RWPE1 (cell line): ENCODE measurements at places on chromosomes 5 and 9.

- DNase-seq, result no peak
Observed at GRCh38 chr5:59276917-59277372, 616.6 kb downstream of the PDE4D start.

DNA sequence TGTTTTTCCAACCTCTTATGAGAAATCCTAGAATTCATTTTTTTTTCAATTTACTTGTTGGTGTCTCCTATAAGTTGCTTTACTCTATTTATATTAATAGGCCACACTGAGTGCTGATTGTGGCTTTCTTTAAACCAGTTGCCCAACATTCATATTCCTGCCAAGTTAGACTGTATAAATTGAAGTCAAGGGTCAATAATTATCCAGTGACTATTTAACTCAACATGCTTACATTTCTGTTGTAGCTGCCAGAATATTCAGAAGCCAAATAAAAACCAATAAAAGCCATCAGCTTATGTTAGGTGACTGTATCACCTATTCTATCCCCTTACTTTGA, 169.0 kb downstream of the PTPRD start:
- no peak for DNase-seq

DNA sequence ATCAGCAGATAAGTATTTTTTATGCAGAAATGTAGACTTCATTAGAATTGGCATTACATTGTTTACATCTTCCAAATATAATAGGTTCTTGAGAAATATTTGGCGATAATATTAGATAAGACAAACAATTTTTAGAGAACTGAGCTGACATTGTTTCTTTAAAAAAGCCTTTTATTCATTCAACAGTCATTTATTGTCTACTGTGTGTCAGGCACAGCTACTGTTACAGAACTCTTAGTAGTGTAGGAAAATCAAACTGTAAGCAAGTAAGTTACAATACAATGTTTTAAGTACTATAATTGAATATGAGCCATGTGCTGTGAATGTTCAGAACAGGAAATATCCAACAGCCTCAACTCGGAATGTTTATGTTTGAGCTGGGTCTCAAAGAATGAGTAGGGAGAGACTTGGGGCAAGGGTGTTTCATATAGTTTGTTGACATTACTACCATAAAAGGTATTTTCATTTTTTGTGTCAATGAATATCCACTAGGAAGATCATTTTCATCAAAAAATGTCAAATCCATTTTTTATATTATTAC, 114.0 kb downstream of the CDC42SE2 start:
- DNase-seq, result no peak

GRCh38 chr5:160291467-160291866, 20.9 kb downstream of the CCNJL start:
- DNase-seq, result peak; percentile 93

DNA sequence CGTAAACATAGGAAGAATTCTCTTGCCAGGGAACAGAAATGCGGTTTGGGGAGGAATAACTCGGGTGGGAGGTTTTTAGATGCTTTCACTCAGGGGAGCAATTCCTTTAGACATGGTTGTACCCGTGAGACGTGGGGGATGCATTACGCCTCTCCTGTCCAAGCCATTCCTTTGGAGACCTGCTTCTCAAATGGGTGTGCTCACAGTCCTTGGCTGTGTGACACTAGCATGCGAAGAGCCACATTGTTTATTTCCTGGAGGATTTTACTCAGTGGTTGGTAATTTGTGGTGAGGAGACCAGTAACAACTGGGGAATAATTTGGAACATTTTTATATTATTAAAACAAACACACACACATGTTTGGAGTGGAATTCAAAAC, 18.5 kb downstream of the COL15A1 start:
- no peak for DNase-seq

DNA sequence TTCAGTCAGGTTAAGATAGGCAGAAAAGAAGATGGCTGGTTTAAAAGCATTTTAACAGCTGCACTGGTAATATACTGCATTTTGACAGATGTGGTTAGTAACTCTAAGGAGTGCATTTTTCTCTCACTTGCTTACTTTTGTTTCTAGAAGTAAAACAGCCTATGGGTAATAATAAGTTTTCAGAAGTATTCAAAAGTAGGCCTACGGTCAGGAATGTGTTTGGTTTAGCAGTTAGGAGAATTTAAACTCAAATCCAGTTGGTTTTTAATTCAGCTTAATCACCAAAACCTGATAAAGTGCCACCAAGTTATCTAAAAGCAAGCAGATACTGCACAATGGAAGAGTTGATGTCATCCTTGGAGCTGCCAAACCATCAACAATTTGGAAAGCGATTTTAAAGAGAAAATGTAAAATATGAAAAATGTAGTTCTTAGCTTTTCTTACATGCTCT, 160.3 kb downstream of the ARSB start:
- no peak for DNase-seq

DNA sequence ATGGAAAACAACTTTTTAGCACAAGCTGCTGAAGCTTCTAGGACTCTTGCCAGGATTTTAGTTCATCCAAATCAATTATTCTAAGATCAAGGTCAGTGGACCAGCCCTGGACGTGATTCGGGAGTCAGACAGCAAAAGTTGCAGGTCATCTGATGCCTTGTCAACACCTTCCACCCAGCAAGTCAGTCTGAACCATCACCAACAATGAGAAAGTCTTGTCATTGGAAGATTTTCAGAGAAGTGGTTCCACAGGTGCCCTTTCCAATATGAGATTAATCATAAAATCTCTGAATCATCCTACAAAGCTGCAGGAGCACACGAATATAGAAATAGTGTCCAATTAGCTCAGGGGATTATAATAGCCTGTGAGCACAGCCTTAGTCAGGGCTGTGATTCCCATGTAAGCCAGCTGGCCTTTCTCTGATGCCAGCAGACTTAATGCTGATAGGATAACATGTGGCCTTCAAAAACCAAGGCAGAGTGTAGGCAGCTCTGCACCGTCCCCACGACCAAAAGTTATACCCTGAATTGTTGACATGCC, 445.0 kb upstream of the TRPC7 start:
- peak; percentile 83 for DNase-seq

- no peak for DNase-seq
Observed at GRCh38 chr9:1320607-1321195, 270.5 kb downstream of the DMRT2 start.

- no peak for DNase-seq
Observed at GRCh38 chr5:149174847-149175234, 33.5 kb downstream of the ABLIM3 start.

DNA sequence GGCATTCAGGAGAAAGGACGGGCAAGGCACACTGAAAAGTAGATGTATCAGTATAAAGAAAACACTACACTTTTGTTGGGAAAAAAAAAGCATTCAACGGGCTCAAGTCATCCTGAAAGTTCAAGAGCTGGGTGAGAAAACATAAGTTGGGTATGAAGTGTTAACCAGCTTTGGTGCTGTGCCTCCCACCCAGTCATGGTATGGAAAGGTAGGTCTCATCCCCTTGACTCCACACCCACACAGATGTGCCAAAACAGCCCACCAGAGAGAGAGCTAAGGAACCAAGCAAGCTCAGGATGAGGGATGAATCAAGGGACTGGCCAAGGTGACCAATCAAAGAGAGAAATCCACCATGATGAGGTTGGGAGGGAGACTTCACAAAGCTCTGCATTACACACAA, 54.7 kb downstream of the ESM1 start:
- no peak for DNase-seq

DNA sequence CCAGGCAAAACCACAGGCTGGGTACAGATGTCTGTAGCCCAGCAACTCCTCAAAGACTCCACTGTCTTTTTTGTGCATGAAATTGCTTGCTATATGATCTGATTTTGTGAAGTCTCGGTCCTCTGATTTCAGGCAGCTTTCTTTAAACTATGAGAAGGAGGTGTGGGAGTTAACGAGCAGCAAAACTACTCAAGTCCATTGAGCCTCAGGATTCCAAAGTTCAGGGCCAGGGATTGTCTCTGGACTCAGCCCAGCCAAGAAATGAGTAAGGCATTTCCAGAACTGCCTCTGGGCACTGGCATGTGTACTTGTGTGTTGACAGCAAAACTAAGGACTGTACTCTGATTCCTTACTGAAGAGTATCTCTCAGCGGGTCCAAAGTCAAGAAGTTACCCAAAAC, 53.4 kb upstream of the GLIS3 start:
- DNase-seq, result no peak

DNA sequence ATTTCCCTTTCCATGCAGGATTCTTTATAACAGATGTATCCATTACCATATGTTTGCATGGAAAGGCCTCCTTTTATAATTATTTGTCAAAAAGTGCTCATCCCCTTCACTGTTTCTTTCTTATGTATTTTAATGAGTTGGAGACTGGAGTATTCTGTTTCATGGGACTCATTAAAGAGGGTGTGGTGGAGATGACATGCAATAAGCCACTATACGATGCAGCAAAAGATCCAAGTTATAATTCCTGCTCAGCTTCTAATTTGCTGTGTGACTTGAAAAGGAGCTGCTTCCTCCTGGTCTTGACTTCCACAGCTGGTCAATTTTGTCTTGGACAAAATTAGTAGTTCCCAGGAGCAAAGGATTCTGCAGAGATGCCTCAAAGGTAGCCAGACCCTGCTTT, 13.9 kb downstream of the SGCD start:
- DNase-seq, result no peak

DNA sequence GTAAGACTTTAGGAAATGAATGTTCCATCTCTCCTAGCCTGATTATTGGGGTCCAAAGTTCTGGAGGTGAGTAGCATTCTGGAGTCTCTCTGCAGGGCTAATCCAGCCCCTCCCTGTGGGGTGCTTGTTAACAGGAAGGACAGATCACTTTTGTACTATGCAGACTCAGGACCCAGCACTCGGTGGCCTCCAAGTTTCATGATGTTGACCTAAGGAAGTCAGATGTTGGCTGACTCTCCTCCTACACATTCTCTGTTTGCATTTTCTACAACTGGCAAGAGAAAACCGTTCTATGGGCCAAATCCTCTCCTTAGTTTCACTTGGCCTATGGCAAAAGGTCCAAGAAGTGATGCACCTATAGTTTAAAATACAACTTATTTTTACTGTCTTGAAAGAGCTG, 5.5 kb upstream of the PDE8B start:
- DNase-seq, result no peak

- DNase-seq, result no peak
Observed at GRCh38 chr9:131578731-131579504, 33.6 kb downstream of the PRRT1B start.

DNA sequence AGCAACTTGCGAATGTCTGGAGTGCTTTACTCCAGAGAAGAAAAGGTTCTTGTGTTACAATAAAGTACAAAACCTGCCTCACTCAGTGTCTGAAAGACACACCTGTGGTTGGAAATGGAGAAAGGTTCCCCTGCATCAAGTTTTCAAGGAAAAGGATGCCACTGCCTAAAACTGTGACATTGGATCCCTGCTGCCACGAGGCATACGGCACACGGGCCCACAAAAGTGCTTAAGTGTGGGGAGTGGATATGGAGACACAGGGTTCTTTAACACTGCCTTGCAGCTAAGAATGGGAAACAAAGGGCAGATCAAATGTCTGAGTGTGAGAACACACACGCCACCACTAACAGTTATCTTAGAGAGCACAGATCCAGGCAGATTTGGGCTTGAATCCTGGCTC, 75.0 kb downstream of the NIPSNAP3B start:
- DNase-seq, result no peak

- DNase-seq, result no peak
Observed at GRCh38 chr9:131188976-131189375, 63.6 kb downstream of the NUP214 start.

- DNase-seq, result peak; percentile 18
Observed at GRCh38 chr5:9851458-9851857, 221.3 kb upstream of the TAS2R1 start.

DNA sequence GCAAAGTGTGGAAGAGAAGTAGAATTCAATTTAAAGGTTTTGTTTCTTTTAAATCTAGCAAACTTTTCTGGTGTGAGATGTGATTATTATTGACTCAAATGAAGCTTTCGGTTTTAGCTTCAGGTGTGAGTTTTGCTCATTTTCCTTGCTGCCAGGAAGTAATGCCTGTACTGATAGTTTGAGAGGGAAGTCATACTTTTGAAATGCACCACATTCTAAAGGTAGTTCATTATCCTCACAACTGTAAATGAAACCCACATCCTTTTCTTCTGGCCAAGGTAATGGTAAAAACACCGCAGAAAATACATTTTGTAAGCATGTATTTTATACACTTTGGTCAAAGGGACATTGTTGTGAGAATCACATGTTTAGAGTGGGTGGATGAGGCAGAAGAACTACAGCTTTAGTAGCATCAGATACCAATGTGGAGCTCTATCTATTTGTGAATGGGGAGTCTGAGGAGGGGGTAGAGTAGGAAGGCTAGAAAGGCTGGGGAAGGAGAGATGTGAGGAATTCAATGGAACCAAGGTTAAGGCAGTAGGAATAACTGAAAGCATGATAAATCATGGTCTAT, 167.0 kb upstream of the CDKN2B start:
- DNase-seq, result no peak

- DNase-seq, result no peak
Observed at GRCh38 chr9:101201630-101202029, 173.1 kb downstream of the PLPPR1 start.

DNA sequence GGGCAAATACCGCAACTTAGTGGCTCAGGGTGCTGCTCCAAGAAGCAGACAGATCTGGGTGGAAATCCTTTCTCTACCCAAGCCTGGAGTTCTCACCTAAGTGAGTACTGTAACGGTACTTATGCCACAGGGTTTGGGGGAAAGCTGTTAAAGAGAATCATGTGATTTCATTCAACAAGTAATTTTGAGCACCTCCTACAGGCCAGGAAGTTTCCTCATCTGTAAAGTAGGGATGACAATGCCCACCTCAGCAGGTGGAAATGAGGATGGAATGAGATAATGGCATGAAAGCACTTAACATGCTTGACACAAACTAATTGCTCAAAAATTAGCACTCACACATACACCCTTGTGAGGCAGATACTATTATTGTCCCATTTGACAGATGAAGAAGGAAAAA, 114.1 kb downstream of the JAKMIP2 start:
- DNase-seq, result no peak

DNA sequence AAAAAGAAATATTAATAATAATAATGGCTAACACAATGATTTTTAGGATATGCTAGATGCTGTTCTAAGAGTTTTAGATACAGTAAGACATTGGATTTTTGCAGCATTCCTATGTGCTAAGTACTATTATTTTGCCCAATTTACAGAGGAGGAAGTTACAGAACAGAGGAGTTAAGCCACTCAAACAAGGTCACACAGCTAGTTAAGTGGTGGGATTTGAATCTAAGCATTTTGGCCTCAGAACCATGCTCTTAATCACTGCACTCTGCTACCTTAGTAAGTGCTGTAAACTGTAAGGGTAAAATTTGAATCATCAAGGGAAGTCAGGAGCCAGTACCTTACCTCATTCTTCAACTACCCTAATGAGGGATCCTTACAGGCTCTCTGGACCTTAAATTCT, 25.4 kb downstream of the RPS23 start:
- no peak for DNase-seq
